WERI-Rb-1 (cell line): ENCODE measurements at places on chromosomes 5 and 9.
A peak's percentile ranks its signal among the peaks of the same experiment; 100 is the strongest.

GRCh38 chr9:32899761-32900160 lies 101.7 kb downstream of the APTX start:
- no peak for DNase-seq

- DNase-seq = peak; percentile 21
Measured at GRCh38 chr5:90802474-90803317, 244.1 kb downstream of the ADGRV1 start.

GRCh38 chr9:136916330-136917184 lies 28.0 kb downstream of the FBXW5 start:
- no peak for DNase-seq

- DNase-seq = peak; percentile 32
Measured at GRCh38 chr9:37904445-37905130, 661 bp upstream of the SLC25A51 start.

GRCh38 chr9:86093788-86094555 lies 5.4 kb downstream of the GOLM1 start:
- no peak for DNase-seq

- DNase-seq = no peak
Measured at GRCh38 chr5:132987531-132988408, 24.3 kb upstream of the AFF4 start.

GRCh38 chr9:35116539-35116897 lies 856 bp upstream of the ATOSB start:
- DNase-seq = no peak

DNA sequence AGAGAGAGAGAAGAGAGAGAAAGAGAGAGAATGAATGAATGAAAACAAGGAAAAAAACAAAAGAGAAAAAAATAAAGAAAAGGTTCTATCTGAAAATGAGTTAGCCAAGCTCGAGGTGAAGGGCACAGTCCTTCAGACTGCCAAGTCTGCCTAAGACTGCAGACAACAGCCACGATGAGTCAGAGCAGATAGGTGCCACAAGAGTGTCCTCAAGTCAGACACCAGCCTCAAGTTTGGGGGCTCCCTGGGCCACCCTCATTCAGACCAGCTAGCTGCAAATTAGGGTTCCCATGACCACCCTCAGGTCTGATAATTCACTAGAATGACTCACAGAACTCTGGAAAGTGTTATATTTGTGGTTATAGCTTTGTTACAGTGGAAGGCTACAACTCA lies 13.9 kb upstream of the HABP4 start:
- DNase-seq = no peak

DNA sequence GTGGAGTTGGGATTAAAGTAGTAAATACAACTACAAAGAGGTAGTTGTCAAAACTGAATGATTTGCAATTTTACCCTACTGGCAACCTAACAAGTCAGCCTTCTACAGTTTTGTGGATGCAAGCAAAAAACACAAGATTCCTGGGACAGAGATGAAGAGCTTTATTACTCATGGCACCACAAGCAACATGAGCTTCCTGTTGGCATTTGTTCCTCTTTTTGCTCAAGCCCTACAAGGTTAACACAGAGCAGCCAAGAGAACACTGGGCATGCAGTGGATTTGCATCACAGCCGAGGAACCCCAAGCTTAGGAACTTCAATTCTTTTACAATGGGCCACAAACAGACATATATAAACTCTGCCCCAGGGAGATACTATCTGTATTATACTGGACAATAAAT lies 28.8 kb upstream of the DMAC1 start:
- DNase-seq = no peak

GRCh38 chr9:123975871-123976270 lies 35.7 kb upstream of the LHX2 start:
- no peak for DNase-seq

- peak; percentile 49 for DNase-seq
Measured at GRCh38 chr9:33287087-33287490, 3.2 kb upstream of the NFX1 start.

- DNase-seq = no peak
Measured at GRCh38 chr9:95715868-95716435, 159.5 kb upstream of the ERCC6L2 start.

DNA sequence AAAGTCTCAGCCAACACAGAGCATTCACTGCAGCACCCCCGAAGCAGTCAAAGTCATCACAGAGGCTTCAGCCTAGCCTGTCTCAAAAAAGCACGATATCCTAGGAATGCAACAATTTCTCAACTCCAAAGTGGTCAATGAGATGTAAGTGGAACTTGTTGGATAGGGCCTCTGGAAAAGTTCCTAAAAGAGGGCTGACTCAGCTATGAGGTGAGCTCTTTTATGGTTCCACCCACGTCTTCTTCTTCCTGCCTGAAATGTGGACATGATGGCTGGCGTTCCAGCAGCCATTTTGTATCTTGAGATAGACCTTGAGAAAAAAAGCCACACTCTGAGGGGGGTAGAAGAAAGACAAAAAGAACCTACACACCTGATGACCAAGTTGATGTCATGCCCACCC lies 32.5 kb upstream of the TRIO start:
- no peak for DNase-seq

GRCh38 chr5:170056561-170057267 lies 49.0 kb upstream of the FOXI1 start:
- no peak for DNase-seq

DNA sequence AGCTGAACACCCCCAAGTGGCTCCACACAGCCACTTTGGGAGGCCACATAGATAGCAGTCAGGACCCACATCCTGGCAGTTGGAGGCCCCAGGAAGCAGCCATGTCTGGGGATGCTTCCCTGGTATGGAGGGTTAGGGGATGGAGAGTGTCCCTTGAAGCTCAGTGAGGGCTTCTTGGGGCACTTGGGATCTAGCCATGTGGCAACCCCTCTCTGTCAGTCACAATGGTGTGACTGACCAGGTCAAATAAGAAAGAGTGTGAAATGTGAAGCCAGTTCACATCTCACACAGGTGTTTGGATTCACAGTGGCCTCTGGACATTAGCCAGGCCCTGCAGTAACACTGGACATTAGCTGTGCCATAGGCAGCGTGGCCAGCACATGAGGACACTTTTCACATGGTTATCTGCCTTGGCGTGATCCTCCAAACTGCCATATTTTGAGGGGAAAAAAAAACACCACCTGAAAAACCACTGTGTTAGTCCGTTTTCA lies 53.9 kb upstream of the IL17B start:
- DNase-seq = no peak

DNA sequence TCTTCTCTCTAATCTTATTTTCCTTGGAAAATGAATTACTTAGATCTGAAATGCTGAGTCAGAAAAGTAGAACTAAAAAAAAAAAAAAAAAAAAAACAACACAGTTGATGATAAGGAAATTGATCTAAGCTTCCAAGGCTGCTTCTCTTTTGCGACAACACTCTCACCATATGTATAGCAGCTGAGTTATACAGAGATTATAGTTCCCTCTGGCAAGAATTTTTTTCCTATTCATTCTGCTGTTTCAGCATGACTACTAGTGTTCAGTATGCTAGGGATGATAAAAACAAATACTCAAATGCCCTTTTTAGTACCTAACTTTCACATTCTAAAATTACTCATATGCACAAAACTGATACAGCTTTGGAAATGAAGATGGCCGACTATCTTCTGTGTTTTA lies 267.3 kb downstream of the MLLT3 start:
- DNase-seq = no peak

GRCh38 chr5:14441641-14442040 lies 140.0 kb upstream of the OTULINL start:
- no peak for DNase-seq
